ENCODE measurements at places on chromosomes 6 and 20.

DNA sequence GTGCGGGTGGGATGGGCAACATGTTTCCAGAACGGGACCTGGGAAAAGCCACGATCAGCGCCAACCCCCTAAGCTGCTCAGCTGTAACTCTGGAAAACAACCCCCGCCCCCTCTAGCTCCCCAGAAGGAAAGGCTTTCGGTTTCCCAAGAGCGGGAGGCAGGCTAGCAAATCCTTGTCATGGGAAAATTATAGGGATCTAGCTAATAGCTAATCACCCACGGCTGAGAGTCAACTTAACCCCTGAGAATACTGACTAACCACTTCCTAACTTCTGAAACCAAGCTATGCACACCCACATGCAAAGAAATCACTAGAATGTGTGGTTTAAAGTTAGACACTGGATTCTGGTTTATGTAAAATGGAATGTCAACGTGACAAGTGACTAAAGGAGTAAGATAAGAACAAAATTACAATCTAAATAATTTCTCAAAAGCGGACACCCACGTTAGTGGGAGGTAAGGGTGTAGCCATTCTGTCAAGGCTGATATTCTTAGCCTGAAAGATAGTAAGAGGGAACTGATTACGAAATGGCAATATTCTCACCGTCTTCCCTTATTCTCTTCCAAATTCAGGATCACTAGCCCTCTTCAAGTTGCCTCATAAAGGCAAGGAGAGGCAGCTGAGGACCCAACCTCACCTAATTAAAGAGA is 20.1 kb downstream of the JAG1 start:
- no peak for DNase-seq

DNA sequence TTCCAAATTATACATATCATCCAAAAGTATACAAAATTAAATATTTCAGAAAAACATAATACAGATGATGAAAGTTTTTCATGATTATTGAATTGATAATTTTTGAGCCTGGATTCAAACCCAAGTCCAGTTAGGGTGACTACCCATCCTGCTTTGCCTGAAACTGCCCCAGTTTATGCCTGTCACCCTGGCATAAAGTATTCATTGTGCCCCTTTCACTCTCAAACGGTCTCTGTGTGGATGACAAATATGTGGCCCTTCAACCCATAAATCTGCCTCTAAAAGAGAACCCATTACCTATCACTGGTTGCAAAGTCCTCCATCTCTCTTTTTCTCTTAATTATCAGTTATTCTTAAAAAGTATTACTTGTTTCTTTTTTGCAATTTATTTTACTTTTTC is 553.7 kb upstream of the JARID2 start:
- DNase-seq: no peak

GRCh38 chr6:42331019-42331418 is 113.4 kb upstream of the MRPS10 start:
- no peak for DNase-seq

- no peak for DNase-seq
Observed at GRCh38 chr6:123622780-123623179, 14.0 kb downstream of the TRDN start.

DNA sequence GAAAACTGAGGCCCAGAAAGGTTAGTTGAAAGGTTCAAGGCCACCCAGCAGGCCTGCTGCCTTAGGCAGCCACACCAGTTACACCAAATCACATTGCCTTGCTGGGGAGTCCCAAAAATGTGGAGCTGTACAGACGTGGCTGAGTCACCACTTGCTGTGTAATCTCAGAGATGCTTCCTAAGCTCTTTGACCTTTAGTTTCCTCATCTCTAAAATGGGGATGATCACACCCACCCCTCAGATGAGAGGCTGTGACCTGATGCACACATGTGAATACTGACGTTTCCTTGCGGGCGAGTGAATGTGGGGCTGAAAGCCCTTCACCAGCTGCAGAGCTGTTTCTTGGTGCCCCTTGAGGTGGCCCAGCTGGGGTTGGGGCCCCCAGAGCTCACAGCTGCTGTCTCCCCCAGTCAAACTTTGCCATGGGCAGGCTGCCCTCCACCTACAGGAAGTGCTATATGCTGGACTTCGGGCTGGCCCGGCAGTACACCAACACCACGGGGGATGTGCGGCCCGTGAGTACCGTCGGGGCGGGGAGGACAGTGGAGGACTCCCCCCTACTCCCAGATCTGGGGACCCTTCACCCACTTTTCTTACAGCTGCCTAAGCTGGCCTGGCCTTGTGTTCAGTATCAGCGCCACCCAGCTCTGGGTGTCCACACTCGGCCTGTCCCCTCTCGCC is 11.0 kb downstream of the TTBK1 start:
- DNase-seq: no peak

GRCh38 chr6:18025596-18025995 is 38.2 kb upstream of the KIF13A start:
- DNase-seq: no peak

Data from GM13977 (cell line).